ENCODE measurements at places on chromosomes 5 and 9.
A peak's percentile ranks its signal among the peaks of the same experiment; 100 is the strongest.

DNA sequence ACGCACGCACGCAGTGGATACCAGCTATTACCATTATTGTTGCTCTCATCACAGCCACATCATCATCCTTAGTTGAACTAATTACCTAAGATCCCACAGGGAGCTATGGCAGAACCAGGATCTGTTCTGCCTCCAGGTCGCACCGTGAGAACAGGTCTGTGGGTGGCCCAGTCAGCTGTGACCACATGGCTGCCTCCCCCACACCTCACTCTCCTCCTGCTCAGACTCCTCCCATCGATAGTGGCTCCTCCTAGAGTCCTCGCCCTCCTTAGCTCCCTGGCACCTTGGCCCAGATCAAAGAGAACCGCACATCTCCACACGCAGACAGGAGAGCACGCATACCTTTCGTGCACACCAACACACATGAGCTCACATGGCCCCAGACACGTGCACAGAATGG, 32.4 kb upstream of the RPL26L1 start:
- DNase-seq: no peak

DNA sequence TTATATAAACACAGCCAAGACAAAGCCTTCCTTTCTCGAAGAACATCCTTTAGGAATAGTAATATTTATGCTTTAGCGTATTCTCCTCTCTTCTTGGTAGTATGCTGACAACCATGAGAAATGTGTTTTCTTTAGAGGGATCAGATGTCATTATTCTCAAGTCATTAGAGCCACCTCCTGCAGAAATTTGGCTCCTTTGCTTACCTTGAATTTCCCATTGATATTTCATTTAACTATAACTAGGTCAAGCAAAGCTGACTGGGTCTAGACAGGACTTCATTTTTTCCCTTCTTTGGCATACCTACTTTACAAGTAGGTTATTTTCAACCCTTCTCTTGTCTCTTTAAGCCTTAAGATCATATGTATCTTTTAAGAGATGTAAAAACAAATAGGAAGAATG, 50.3 kb downstream of the SPATA31D1 start:
- no peak for DNase-seq

- no peak for DNase-seq
Measured at GRCh38 chr5:167798448-167798847, 493.0 kb upstream of the WWC1 start.

DNA sequence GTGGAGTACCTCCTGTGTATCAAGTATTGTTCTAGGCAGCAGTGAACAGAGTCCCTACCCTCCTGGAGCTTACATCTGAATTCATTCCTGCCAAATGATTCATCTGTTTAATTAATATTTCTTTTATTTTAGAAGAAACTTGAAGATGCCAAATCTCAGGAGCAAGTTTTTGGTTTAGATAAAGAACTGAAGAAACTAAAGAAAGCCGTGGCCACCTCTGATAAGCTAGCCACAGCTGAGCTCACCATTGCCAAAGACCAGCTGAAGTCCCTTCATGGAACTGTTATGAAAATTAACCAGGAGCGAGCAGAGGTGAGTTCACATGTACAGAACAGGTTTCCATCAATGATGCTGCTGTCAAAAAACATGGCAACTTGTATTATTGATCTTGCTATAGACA, 57.9 kb downstream of the RAB14 start:
- DNase-seq: no peak

DNA sequence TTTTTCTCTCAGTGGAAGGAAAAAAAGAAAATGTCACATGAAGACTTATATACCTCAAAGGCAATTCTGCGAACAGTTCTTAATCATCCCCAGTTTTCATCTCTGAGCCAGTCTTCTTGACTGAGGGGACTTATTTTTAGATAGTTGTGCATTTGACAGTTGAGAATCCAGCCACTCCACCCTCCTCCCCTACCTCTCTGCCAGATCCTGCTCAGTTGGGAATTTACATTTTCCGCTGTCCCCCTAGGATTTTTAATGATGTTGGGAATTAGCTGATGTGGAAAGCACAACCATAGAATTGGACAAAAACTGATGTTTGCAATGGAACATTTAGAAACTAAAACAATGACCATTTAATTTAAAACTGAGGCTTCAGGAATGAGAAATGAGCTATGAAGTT, 194.3 kb upstream of the PIK3R1 start:
- no peak for DNase-seq

GRCh38 chr9:37451628-37452027, 13.6 kb downstream of the ZBTB5 start:
- DNase-seq: no peak

GRCh38 chr9:78893774-78894401, 597.0 kb downstream of the PSAT1 start:
- DNase-seq: no peak

DNA sequence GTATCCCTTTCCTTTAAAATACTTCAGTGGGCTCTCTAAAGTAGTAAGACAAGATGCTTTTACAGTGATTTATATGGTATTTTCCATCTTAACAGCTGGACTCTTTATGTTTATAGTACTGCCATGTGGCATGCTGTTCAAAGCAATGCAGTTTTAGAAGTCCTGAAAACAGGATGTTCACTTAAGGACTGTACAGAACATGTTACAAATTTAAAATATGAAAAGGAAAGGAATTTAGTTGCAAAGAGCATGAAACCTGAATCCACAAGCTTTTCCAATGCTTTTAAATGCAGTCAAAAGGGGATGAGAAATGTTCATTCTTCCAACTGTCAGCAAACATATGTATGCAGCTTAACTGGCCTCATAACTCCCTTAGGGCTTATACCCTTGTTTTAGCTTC, 580.2 kb downstream of the EFNA5 start:
- no peak for DNase-seq

DNA sequence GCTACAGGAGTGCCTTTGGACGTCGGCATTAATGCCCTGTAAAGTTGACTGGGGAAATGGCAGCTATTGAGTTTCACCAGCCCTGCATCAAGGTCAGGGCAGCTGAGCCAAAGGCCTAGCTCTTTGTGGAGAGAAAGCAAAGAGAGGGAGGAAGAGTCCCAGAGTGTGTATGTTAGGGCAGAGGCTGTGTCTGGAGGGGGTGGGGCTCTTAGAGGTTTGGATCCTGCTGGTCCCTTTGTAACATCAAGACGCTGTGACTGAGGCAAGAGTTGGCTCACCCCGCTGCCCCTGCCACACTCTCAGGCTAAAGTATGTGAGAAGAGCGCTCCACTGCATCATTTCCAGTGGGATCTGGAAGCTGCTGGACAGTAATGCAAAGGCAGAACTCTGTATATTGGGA, 34.3 kb downstream of the TMOD1 start:
- no peak for DNase-seq

DNA sequence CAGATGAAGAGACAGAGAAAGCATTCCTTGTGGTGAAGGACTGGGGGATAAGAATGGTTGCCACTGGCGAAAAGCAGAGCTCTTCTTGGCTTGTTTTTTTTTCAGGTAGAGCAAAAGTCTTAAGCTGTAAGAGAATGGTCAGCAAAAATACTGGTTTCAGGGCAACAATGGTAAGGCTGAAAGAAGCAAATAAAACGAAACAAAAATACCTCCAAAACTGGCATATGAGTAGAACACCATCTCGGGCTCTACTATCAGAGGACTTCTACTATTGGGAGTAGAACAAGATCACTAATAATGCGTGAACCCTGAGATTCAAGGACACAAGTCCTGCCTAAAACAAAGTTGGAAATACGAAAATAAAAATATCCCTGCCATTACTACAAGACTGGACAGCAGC, 1823.2 kb upstream of the CDH6 start:
- DNase-seq: no peak

GRCh38 chr5:43785198-43785597, 182.2 kb downstream of the NNT start:
- DNase-seq: no peak

- DNase-seq: no peak
Measured at GRCh38 chr5:160452795-160453194, 31.1 kb downstream of the PTTG1 start.

GRCh38 chr5:35026941-35027340, 20.8 kb downstream of the AGXT2 start:
- DNase-seq: no peak

DNA sequence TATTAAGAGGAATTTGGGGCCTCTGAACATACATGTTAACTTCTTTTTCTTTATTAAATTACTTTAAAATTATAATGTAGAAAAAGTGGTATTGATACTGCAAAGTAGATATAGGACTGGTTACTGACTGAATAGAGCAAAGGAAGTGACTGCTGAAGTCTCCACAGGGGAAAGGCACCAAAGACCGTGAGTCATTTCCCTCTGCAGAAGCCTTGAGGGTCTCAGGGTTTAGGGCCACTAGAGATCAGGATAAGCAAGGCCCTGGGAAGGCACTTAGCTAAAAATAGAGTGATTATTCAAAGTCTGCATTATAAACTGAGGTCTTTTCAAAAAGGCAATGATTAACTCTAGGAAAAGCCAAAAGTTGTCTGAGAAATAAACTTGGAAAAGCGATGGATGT, 44.7 kb upstream of the ITGA1 start:
- DNase-seq: no peak

- no peak for DNase-seq
Measured at GRCh38 chr9:69430206-69430605, 105.2 kb downstream of the ENTREP1 start.

- no peak for DNase-seq
Measured at GRCh38 chr5:174493530-174493929, 230.9 kb upstream of the MSX2 start.

- DNase-seq: peak; percentile 14
Measured at GRCh38 chr9:21317956-21318923, 13.1 kb upstream of the IFNA5 start.

DNA sequence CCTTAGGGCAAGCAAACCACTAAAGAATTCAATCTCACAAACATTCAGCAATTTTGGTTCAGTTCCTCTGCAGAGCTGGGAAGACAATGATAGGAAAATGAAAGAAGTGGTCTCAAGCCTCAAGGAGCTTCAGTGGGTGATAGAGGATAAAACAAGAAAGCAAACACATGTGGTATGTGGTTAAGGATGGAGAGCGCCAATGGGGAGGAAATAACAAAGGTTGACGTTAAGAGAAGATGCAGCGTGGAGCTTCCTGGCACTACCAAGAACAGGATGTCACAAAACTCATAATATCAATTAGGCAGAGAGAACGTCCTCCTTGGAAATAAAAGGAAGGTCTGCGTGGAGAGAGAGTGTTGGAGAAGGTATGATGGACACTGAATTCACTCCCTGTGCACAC, 411.4 kb upstream of the DAP start:
- DNase-seq: no peak

DNA sequence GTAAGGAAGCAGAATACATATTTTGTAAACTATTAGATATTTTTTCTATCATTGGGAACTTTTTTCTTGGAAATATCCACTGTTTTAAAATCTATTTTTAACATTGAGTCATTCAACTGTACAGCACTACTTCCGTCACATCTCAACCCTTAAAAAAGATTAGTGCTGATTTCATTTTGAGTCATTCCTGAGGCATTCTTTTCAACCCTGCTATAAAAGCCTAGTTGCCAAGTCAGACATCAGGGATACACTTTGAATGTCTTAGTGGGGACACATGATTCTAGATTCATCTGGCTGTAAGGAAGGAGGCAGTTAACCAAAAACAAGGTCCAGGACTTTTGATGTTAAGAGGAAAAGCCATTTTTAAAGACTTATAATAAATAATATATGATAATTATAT, 160.9 kb downstream of the GIN1 start:
- no peak for DNase-seq

DNA sequence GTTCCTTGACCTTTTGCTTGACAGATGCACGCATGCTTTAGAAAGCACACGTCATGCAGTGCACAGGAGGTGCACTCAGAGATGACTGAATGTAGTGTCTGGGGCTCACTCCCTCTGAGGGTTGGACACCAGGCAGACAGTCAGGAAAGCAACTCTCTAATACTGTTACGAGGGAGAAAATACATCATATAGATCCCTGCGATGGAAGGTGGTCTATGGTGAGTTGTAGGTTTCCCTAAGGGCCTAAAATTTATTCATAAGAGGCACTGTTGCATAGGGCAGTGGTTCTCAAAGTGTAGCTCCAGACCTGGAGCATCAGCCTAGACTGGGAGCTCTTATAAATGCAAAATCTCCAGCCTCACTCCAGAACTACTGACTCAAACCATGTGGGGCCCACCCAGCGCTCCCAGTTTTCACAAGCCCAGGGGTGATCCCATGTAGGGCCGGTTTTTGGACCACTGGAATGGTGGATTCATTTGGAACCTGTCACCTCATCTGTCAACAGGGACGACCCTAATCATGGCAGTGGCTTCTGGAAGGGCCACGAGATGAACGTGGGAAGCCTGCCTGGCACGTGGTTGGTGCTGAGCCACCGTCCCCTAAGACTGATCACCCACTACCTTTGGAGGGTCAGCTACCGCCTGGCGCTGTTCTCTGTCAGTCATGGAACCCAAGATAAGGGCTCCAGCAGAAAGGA, 16.8 kb upstream of the PHF19 start:
- peak; percentile 17 for DNase-seq

DNA sequence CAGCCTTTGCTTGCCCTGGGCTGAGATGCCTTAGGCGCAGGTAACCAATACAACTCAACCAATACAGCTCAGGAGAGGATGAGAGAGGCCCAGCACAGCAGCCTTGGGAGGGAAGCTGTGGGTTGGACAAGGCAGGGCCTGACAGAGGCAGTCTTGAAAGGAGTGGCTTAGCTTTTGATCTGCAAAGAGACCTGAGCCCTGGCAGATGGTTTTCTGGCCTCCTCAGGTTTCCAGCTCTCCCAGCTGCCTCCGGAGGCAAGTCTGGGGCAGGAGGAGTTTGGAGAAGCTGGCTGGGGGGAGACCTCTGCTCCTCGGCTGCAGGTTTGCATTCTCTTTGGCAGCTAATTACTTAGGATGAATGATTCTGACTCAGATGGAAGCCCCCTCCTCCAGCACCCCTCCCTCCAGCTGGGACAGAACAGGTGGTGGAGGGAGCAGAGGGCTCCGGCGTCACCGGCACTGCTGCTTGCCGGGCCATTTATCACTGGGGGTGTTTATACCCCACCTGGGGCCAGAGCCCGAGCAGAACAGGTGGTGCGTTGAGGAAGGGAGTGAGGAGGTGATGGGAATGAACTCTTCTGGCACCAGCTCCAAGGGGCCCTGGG, 50.8 kb downstream of the TSPAN17 start:
- no peak for DNase-seq

GRCh38 chr9:130348881-130349280, 83.3 kb downstream of the HMCN2 start:
- no peak for DNase-seq

GRCh38 chr9:37311938-37312708, 110.4 kb upstream of the GRHPR start:
- DNase-seq: no peak

- no peak for DNase-seq
Measured at GRCh38 chr5:86929123-86929766, 311.5 kb downstream of the COX7C start.

GRCh38 chr9:132776268-132776667, 101.8 kb downstream of the AK8 start:
- no peak for DNase-seq
